ENCODE measurements at places on chromosomes 11 and 22.

GRCh38 chr11:29183301-29183700 is 833.5 kb downstream of the KCNA4 start:
- no peak for DNase-seq

- DNase-seq = no peak
Observed at GRCh38 chr22:30837531-30837930, 131.0 kb downstream of the MORC2 start.

GRCh38 chr22:18000441-18001039 is 23.8 kb downstream of the MICAL3 start:
- peak; percentile 38 for DNase-seq

GRCh38 chr22:31243339-31244045 is 31.4 kb downstream of the LIMK2 start:
- DNase-seq = peak; percentile 55

GRCh38 chr11:43674560-43674959 is 6.0 kb upstream of the HSD17B12 start:
- no peak for DNase-seq

- peak; percentile 4 for DNase-seq
Observed at GRCh38 chr11:26245046-26245445, 86.9 kb upstream of the ANO3 start.

DNA sequence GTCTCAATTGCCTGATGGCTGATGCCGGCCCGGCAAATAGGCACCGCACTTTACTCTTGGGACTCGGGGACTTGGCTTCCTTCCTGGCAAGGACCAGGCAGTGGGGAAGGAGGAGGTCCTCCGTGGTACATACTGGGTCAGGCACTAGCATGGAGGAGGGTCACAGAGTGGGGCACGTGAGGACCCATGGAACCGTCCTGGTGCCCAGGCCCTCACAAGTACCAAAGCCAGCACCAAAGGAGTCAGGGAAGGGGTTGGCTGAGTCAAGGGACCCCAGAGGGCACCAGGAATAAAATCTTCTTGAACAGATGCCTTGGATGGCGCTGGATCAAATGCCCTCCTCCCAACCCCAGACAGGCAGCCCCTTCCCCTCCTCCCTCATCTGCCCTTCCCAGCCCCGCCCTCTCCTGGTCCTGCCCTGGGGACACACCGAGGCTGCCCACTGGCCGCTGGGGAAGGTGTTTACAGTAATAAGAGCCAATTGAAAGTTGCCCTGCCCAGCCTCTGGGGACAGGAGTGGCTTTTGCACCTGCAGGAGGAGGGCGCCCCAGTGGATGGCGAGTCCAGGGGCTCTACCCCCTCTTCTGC is 5.6 kb upstream of the CARNS1 start:
- no peak for DNase-seq

GRCh38 chr11:45041596-45041995 is 90.9 kb upstream of the TP53I11 start:
- DNase-seq = no peak

- no peak for DNase-seq
Observed at GRCh38 chr11:15627560-15627959, 512.8 kb downstream of the INSC start.

DNA sequence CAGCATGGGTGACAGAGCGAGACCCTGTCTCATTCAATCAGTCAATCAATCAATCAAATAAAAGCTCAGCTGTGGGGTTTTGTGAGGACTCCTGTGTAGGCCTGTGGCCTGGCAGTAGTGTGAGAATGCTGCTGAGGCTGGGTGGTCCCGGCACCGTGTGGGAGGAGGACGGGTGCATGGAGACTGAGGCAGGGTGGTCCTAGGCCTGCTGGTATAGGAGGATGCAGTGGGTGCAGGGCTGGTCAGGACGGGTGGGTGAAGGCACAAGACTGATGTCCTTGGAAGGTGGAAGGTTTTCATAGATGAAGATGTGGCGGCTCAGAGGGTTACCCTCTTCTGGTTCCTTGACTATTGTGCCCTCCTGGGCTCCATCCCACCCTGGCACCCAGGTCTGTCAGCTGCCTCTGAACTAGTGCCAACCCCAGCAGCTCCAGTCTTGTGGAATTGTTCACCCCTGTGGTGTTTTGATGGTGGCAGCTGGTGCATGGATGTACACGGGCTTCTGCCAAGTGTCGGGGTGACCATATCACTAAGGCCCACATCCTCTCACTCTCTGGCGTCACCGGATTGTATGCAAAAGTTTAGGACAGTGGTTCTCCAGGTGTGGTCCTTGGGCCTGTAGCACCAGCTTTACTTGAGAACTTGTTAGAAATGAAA is 23.7 kb downstream of the TANGO2 start:
- no peak for DNase-seq

- no peak for DNase-seq
Observed at GRCh38 chr11:23551706-23552105, 691.4 kb upstream of the CCDC179 start.

- DNase-seq = peak; percentile 20
Observed at GRCh38 chr11:67117672-67118180, 1.3 kb upstream of the KDM2A start.

DNA sequence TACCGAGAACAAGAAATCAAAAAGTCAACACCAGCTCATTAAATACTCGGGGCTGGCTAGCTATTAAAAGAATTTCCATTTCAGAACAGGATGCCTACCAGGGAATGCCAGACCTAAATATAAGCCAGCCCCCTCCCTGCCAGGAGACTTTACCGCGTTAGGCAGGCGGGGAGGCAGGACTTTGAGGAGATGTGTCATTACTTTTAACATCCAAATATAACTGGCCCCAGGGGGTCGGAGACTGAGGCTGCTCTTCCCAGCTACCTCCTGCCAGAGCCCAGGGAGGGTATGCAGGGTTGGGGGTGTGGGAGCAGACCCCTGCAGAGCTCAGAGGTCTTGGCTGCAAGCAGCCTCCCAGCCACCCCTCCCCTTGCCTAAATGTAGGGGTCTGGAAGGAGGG is 183.5 kb downstream of the DSCAML1 start:
- DNase-seq = no peak

DNA sequence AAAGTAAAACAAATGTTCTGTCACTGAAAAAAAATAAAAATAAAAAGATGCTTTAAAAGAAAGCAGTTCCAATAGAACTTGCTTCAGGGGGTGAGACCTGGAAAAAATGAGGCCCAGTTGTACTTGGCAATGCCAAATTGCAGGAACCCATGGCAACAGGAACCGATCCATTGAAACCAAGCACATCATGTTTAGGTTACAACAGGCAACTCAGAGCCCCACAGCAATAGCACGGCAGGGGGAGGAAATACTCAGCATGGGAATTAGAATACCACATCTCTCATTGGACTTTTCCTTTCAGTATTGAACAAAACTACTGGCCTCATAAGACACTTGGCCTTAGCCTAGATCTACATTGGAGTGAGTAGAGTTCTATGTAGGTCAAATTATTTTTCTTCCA is 84.3 kb downstream of the MSANTD4 start:
- no peak for DNase-seq

Measured in GM03348 (cell line).